Caco-2 (cell line): ENCODE measurements at places on chromosomes 7 and 10.
A peak's percentile ranks its signal among the peaks of the same experiment; 100 is the strongest.

GRCh38 chr10:99621454-99622251 lies 1.4 kb upstream of the SLC25A28 start:
- no peak for DNase-seq

- no peak for DNase-seq
Observed at GRCh38 chr10:19169684-19170083, 121.1 kb downstream of the MALRD1 start.

- DNase-seq, result no peak
Observed at GRCh38 chr7:117347480-117347879, 24.6 kb upstream of the WNT2 start.

- DNase-seq, result no peak
Observed at GRCh38 chr10:58990693-58991092, 185.8 kb upstream of the PHYHIPL start.

DNA sequence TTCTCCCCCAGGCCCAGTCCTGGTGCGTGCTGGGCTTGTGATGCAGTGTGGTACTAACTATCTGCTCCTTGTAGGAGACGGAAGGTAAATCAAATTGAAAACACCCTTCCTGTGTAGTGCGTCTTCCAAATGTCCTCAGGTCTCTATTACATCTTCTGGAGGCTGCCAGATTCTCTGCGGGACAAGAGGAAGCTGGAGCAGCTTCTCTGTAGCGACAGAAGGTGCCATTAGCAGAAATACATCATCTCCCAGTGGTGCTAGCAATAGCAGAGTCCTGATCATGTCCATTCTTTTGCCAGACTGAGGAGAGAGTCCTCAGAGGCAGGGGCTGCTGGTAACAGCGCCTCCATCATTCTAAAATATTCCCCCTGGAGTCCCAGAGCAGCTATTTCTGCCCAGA lies 675.2 kb downstream of the LRMDA start:
- DNase-seq, result no peak

- DNase-seq, result no peak
Observed at GRCh38 chr7:80632139-80632538, 6.3 kb upstream of the CD36 start.

DNA sequence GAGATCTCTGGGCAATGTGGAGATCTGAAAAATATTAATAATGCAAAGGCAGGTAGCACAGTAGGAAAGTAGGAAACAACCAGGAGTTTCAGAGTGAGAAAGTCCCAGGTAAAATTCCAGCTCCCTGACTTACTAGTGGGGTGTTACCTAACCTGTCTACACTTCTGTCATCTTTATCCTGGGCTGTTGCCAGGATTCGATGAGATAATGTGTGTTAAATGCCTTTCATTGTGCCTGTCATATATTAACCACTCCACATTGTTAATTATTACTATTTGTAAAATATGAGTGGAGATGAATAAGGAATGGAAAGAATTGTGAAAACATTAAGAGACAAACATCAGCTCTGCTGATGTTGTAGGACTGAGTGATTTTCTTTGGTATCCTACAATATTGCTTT lies 50.0 kb upstream of the FRMD4A start:
- no peak for DNase-seq

DNA sequence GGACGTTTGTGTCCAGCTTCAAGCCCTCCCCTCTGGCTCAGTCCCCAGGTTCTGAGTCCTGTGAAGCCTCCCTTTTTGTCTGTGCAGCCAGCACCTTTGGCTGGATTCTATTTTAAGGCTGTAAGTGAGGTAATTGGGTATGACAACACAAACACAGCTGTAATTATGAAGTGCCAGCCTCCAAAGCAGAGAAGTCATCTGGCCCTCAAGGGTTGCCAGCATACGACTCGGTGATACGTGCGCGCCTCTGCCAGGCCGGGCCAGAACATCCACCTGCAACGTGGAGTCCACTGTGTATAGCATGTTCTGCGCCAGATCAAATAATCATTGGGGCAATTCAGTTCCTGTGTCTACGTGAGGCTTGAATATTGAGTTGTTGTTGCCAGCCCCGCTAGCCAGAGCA lies 6.7 kb upstream of the FAM180A start:
- DNase-seq, result no peak

DNA sequence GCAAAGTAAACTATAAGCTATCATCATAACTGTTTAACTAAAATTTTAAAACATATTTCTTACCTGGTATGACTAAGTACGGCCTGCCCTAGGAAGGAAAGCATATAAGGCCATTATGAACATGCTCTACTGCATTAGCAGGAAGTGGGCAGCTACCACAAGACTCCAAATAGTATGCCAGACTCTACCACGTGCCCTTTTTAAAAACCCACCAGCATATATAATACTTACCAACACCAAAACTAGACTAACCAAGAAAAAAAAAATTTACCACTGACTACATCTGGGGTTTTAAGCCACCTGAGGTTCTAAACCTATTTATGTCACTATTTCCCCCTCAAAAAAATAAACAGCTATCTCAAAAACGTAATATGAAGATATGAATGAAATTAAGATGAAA lies 30.1 kb downstream of the NUDCD3 start:
- no peak for DNase-seq

- no peak for DNase-seq
Observed at GRCh38 chr10:16788125-16788524, 29.1 kb downstream of the RSU1 start.

DNA sequence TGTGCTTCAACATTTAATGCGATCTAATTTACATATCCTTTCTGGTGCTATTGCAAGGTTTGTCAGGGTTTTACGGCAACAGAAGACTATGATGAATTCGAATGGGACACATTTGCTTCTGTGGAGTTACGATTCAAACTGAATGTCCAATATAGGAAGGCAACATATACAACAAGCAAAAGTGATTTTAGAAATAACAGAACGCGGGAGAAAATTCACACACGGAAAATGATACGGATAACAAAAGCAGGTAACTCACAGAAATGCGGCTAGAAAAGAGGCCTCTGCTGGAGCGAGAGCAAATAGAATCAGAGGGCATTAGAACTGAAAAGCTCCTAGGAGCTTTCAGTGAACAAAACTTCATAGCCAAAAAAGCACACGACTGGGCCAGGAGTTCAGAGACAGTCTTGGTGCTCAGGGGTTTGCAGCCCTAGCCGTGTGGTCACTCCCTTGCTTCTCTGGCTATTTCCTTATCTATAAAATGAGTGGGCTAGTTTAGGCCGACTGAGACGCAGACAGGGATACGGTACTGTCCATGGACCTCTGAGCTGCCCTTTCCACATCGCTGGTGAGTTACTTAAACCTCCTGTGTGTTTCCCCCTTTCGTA lies 557 bp upstream of the TAX1BP1 start:
- no peak for DNase-seq

DNA sequence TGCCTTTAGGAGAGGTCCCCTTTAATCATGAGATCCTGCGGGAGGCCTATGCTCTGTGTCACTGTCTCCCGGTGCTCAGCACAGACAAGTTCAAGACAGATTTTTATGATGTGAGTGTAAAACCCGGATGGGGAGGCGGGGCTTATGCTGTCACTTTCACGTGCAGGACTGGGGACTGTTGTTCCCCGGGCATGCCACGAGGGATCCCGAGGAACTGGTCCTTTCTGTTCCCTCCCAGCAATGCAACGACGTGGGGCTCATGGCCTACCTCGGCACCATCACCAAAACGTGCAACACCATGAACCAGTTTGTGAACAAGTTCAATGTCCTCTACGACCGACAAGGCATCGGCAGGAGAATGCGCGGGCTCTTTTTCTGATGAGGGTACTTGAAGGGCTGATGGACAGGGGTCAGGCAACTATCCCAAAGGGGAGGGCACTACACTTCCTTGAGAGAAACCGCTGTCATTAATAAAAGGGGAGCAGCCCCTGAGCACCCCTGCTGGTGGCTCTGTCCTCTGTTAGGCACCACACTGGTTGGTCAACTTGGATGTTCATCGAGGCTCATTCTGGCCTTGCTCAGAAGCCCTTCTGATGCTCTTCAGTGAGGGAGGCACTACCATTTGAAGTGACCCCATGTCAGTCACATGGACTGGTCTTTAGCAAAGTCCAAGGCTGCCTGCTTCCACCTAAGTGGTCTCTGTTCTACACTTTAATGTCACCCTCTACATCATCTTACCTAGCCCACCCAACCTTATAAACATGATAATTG lies 2.8 kb downstream of the COPS6 start:
- DNase-seq, result peak; percentile 47

- DNase-seq, result no peak
Observed at GRCh38 chr10:16993186-16993585, 136.4 kb downstream of the CUBN start.

DNA sequence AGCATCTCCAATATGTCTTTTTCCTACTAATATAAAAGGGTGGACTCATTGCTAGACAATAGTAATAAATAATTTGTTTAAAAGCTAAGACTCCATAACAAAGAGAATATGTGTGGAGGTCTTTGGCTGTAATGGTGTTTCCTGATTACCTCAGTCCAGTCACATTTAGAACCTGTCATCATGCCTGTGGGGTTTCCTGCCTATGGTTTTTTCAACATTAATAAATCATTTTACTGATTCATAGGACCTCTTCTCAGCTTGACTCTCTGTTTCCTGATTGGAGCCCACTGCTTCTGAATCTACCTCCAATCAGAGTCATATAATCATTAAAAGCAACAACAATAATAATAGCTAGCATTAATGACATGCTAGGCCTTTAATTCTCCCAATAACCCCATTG lies 52.4 kb upstream of the GNAI1 start:
- no peak for DNase-seq
